ENCODE measurements at places on chromosomes 2 and 18.

GRCh38 chr2:186281726-186282125 lies 204.3 kb upstream of the ZC3H15 start:
- H3K36me3 ChIP-seq = no peaks in the 10 kb centered on the region
- no peaks in the 10 kb centered on the region for H3K4me1 ChIP-seq
- no peak overlapping the region for H3K4me3 ChIP-seq
- no peak overlapping the region for H3K27ac ChIP-seq
- no peak for DNase-seq
- H3K27me3 ChIP-seq = no peaks in the 10 kb centered on the region

DNA sequence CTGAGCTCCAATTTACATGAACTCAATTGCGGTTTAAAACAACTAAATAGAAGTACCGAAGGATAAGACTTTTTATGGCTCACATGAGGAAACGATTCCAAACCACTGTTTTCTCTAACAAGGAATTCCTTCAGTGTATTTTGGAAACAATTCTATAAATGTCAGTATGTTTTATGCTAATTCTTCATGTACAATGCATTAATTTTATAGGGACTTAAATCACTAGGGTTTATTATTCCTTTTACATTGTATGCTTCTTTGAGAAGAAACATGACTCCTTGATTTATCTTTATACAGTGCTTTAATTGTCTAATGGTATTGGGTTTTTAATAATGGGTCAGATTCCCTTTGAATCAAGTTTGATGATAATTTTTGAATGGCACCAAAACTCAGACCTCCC lies 566.8 kb downstream of the EPHA4 start:
- no peaks in the 10 kb centered on the region for H3K27me3 ChIP-seq
- no peaks in the 10 kb centered on the region for H3K4me1 ChIP-seq
- no peaks in the 10 kb centered on the region for H3K36me3 ChIP-seq
- no peak overlapping the region for H3K4me3 ChIP-seq
- H3K27ac ChIP-seq = no peak overlapping the region

DNA sequence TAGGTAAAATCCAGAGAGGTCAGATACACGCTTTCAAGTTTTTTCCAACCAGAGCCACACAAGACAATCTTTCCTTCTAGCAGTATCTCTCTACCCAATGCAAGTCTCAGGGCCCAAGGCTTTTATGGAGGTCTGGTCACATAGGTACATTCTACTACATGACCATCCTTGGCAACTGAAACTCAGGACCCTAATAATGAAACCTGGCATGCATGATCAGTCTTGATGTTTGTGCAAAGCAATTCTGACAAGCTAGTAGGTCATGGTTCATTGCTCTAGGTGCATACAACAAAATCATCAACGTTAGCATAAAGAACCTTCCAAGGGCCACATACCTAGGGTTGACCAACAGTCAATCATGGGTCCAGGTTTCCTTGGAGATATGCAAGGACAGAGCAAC lies 33.2 kb upstream of the CCDC88A start:
- no peak overlapping the region for H3K4me3 ChIP-seq
- no peak overlapping the region for H3K27ac ChIP-seq
- no peaks in the 10 kb centered on the region for H3K27me3 ChIP-seq
- no peak for DNase-seq

DNA sequence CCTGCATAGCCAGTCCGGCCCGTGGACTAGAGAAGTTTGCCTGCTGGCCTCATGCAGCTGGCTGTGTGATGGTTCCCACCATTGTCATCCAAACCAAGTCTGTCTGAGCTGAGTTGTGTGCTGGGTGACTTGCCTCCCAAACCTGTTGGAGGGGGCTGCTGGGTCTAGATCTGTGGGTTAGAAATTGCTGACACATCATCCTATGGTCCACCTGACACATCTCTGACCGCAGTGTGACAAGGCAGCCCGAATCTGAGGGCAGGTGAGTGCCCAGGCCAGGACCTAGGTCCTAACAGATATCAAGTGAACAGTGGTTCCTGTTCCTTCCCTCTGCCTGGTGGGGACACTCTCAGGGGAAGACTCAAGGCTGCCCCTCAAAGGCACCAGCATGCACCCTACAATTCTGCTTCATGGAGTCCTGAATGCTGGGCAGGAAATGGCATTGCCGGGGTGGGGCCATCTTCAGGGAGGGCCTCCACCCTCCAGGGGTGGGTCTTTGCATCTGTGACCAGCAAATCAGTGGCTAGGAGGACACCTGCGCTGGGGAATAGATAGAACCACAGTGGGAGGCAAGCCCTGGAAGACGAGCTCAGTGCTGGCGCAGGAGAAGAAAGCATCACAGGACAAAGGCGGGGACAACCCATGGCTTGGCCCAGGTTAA lies 117.9 kb upstream of the ID2 start:
- H3K27ac ChIP-seq = no peak overlapping the region
- no peak overlapping the region for H3K4me3 ChIP-seq
- peaks cover 11% of the 10 kb centered on the region for H3K4me1 ChIP-seq
- H3K27me3 ChIP-seq = no peaks in the 10 kb centered on the region
- no peaks in the 10 kb centered on the region for H3K36me3 ChIP-seq
- no peak for DNase-seq

DNA sequence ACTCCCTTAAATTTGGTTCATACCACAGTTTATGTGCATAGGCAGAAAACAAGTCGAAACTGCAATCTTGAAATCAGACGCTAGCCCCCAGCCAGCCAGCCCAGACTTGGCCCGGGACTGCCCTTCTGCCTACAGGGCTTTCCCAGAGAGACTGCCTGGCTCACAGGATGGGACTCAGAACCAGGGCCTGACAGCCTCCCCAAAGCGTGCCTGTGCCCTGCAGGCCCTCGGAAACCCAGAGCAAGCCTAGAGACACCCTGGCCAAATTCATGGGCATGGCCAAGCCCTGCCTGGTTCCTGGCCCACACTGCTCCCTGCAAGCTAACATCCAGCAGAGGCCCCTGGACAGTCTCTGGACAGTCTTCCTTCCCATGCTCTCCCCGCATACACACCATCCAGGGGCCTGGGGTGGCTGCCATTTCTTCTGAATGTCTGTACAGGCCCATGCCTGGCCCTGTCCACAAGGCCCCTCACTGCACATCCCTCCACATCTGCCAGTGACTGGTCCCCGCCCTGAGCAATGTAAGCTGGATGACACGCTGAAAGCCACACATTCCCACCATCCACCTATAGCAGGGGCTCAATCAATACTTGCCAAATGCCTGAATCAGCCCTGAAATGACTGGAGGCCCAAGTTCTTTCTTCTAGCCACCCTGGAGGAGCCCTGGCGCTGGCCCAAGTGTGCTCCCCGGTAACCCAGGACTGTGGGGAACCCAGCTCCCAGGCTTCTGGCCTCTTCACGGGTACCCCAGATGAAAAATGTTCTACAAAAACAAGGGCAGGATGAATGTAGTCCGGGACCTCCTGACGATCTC lies 73.1 kb downstream of the HDAC4 start:
- H3K4me1 ChIP-seq = peaks cover 45% of the 10 kb centered on the region
- peak overlapping the region; percentile 93 for H3K27ac ChIP-seq
- DNase-seq = no peak
- no peaks in the 10 kb centered on the region for H3K27me3 ChIP-seq
- H3K36me3 ChIP-seq = peaks cover 4% of the 10 kb centered on the region

GRCh38 chr2:191304939-191305875 lies 60.0 kb downstream of the MYO1B start:
- no peaks in the 10 kb centered on the region for H3K36me3 ChIP-seq
- peaks cover 36% of the 10 kb centered on the region for H3K27me3 ChIP-seq
- no peak overlapping the region for H3K27ac ChIP-seq
- H3K4me1 ChIP-seq = peaks cover 3% of the 10 kb centered on the region
